GM12892 (cell line): ENCODE measurements at places on chromosomes 7 and 10.

GRCh38 chr10:95831515-95831914 lies 75.6 kb downstream of the ENTPD1 start:
- DNase-seq: no peak

DNA sequence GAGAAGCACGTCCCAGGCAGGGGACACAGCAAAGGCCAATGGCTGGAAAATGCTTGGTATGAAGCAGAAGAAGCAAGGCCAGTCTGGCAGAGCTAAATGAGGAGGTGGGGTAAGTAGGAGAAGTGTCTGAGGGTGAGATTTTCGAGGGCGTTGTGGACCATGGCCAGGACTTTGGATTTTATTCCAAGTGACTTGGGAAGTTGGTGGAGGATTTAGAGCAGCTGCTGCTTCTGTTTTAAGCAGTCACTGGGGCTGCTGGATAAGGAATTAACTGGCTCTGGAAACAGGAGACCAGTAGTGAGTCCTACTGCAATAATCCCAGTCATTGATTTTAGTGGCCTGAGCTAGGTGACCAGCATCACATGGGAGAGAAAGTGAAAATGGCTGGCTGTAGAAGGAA lies 67.6 kb upstream of the GSDME start:
- no peak for DNase-seq

DNA sequence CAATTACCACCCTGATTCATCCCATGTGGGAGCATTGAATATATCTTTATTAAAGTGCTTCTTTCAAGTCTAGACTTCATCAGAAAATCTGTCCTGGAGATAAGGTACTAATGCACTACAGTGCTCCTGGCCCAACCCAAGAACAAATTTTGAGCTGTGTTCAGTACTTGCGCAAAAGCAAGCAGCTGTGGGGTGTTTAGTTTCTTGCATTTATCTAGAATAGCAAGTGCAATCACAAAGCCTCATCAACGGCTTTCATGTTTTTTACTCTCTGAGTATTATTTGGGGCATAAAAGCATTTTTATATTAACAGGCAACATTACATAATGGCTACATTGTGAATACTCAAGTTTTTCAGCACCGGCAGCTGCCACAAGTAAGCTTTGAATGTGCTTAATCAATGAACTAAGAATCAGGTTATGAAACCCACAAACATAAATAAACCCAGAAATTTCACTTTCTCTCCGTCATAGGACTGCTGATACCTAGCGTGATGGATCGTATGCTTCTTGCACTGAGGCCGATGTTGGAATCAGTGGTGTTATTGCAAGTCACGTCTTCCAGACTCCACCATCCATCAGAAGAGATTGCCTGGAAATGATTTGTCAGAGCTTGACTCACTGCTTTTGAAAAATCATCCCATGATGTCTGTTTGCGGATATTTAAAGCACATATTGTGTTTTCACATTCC lies 113.1 kb downstream of the CTTNBP2 start:
- DNase-seq: no peak

DNA sequence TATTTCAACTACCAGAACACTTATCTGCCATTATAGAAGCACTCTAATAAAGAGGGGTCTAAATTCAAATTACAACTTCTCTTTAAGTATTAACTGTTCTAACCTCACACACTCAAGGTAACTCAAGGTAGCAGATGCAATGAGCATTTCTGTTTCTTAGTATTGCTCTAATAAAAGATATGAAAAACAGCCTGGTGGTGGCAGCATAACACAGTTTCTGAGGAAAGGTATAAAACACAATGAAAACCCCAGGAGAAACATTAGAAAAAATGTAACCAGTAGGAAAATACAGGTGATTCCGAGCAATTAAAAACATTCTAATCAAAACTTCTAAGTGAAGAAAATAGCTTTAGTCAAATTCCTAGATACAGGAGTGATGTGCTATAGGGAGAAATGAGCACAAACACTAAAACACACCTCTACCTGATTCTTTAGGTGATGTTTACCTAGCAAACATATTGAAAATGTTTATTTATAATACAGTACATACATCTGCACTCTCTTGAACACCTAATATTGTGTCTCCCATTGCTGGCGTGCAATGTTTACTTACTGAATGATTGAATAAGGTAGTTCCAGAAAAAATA lies 3.5 kb downstream of the MKRN1 start:
- no peak for DNase-seq

DNA sequence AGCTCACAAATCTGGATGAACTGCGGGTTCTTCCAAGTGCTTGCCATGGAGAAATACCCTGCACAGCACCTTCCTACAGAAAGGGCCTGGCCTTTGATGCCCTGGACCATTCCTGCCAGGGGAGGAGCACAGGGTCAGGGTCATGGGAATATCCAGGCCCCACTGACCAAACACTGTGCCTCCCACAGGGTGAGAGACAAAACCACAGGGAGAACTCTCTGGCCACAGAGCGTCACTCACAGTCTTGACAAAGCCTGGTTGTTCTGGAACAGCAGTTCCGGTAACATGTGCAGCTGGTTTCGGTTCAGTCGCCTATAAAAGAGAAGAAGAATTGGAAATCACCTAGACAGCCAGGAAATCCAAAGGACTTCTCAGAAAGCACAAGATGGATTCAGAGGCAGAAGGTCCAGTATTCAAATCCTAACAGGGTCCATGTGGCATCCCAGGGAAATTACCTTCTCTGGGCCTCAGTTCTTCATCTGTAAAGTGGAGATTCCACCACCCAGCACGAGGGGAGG lies 28.1 kb downstream of the SLIT1 start:
- DNase-seq: no peak

- no peak for DNase-seq
Observed at GRCh38 chr7:74625446-74625845, 32.1 kb upstream of the GTF2I start.
